IPS DF 19.7 (cell line): ENCODE measurements at places on chromosomes 1 and 21.

- DNase-seq, result no peak
Measured at GRCh38 chr1:245609354-245610150, 454.8 kb downstream of the KIF26B start.

DNA sequence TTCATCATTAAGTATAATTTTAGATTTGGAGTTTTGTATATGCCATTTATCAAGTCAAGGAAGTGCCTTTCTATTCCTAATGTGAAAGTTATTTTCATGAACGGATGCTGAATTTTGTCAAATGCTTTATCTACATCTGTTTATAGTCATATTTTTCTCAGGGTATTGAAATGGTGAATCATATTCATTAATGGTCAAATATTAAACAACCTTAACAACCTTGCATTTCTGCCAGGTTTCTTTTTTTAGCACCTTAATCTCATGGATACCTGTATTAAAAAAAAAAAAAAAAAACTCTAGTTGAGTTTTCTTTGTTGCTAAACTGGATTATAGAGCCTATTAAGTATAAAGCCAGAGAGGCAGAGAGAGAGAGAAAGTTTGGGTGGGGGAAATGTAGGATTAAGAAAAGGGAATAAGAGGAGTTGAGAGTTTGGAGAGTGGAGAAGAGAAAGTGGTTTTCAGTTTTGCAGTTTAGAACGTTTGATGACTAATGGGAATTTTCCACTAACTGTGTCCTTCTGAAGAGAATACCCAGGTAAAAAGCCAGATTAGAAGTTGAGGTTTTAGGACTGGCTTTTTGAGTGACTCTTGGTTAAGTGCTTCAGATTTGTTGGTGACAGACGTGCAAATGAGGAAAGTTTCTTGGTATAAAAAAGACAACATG is 305.0 kb downstream of the HLX start:
- no peak for DNase-seq

DNA sequence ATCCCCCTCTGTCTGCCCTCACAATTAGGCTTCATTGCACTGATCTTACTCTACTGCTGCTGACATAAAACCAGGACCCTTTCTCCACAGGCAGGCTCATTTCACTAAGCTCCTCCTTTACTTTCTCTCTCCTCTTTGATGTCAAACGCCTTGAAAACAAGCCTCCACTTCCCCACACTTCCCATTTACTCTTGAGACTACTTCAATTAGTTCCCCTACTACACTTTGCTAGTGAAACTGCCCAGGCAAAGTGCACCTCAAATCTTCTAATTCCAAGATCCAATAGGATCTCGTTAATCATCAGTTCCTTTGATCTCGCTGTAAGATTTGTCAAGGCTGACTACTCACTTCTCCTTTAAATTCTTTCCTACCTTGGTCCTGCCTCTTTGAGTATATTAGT is 5.9 kb upstream of the CDC20 start:
- no peak for DNase-seq

DNA sequence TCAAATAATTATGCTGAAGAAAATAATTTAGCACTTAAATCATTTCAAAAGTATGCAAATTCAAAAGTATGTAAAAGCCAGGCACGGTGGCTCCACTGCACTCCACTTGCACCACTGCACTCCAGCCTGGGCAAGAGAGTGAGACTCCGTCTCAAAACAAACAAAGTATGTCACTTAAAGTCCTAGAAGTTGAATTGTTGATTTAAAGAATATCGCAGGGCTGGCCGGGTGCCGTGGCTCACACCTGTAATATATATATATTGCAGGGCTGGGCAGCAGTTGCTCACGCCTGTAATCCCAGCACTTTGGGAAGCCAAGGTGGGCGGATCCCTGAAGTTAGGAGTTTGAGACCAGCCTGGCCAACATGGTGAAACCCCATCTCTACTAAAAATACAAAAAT is 8.8 kb upstream of the SETDB1 start:
- no peak for DNase-seq

- DNase-seq, result no peak
Measured at GRCh38 chr1:163047951-163048659, 21.1 kb upstream of the RGS4 start.

- no peak for DNase-seq
Measured at GRCh38 chr1:11697188-11697892, 5.8 kb downstream of the DRAXIN start.

- no peak for DNase-seq
Measured at GRCh38 chr1:85495556-85495955, 30.6 kb upstream of the DDAH1 start.

GRCh38 chr1:228852024-228852423 is 116.7 kb downstream of the RHOU start:
- DNase-seq, result no peak

GRCh38 chr1:198890214-198890930 is 251.5 kb downstream of the PTPRC start:
- no peak for DNase-seq

GRCh38 chr1:84763912-84764680 is 73.8 kb upstream of the SSX2IP start:
- no peak for DNase-seq

GRCh38 chr1:108054396-108054795 is 89.4 kb upstream of the VAV3 start:
- no peak for DNase-seq

DNA sequence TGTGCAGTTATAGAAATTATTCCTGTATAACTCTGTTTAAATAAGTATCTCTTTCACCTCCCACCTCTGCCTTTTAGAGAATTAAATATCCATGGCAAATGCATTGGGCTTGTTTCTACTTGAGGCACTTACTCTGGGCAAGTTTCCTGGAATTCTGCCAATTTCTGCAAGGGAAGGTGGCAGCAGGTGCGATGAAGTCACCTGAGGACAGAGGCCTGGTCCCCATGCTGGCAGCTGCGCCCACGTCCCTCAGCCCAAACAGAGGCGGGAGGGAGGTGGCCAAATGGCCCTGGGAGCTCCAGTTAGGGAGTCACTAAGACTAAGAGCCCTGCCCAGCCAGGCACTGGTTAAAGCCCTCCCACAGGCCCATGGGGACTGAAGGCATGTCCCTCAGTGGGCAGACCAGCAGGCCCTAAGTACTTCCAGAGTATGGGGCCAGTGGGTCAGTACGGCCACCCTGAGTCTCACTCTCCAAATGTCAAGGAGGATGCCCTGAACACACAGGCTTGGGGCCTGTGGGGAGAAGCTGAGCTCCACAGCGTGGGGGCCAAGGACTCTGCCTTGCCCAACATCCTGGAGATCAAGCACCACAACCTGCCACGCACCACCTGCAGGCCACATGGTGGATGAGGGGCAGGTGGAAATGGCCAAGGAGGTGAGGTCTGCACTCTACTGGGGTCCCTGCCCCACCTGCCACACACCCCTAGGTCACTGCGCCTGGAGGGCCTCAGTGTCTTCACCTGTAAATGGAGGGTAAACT is 19.4 kb downstream of the ACOT7 start:
- no peak for DNase-seq

DNA sequence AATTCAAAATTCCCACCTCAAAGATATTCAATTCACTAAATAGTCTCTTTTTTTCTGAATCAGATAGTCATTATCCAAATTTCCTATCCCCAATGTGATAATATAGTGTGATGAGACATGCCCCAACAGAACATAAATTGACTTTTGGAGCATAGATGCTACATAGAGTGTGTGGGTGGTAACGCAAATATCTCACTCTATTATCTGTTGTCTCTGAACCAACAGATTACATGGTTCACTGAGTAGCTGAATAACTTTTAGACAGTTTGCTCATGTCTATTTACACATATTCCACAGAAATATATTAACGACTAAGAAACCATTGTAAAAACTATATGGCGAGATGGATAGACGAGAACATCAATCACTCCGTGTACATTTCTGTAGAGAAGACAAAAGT is 209.9 kb downstream of the BARHL2 start:
- no peak for DNase-seq

GRCh38 chr1:15456313-15456954 is at the start of gene CELA2A:
Gene CELA2A (plus strand): TSS chr1:15456732. CDS start chr1:15456754, 22 bp downstream.
- no peak for DNase-seq

DNA sequence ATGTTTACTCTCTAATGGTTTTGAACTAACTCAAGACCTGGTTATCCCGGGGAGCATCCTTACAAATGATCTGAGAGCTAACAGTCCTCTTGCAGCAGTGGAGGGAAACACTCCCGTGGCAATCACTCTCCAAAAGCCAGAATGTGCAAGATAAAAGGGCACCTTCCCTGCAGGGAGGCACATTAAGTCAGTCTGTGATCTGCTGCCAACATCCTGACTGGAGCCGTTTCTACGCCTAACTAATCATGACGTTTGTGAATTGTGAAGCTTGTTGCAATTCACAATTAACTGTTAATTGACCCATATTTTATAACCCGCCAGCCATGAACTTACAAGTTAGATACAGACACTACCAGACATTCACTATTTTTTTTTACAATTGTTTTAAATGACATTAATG is 52.1 kb upstream of the LGALS8 start:
- no peak for DNase-seq

GRCh38 chr1:160876311-160876710 is 8.7 kb downstream of the ITLN1 start:
- no peak for DNase-seq

DNA sequence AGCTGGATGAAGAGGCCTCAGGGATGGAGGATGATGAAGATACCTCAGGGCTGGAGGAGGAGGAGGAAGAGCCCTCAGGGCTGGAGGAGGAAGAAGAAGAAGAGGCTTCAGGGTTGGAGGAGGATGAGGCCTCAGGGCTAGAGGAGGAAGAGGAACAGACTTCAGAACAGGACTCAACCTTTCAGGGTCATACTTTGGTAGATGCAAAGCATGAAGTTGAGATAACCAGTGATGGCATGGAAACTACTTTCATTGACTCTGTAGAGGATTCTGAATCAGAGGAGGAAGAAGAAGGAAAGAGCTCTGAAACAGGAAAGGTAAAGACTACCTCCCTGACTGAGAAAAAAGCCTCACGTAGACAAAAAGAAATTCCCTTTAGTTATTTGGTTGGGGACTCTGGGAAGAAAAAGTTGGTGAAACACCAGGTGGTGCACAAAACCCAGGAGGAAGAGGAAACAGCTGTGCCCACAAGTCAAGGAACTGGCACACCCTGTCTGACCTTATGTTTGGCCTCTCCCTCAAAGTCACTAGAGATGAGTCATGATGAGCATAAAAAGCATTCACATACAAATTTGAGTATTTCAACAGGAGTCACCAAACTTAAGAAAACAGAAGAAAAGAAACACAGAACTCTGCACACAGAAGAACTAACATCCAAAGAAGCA is 15.4 kb downstream of the L1TD1 start:
- no peak for DNase-seq

DNA sequence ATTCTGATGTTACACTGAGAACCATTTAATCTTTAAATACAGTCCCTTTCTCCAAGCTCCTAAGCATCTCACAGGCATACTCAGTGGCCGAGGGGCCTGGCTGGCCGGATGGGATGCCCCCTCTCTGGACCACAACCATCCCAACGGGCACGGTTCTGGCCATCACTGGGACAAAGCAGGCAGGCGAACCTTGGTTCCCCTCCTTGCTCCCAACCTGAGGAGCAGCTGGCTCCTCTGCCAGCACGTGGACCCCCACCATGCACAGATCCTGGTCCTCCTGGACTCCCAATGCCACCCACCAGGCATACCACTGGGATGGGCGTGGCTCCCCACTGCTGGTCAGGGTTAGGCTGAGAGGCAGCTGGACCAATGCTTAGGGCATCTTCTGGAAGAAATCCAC is 19.8 kb upstream of the PRDM16 start:
- no peak for DNase-seq

DNA sequence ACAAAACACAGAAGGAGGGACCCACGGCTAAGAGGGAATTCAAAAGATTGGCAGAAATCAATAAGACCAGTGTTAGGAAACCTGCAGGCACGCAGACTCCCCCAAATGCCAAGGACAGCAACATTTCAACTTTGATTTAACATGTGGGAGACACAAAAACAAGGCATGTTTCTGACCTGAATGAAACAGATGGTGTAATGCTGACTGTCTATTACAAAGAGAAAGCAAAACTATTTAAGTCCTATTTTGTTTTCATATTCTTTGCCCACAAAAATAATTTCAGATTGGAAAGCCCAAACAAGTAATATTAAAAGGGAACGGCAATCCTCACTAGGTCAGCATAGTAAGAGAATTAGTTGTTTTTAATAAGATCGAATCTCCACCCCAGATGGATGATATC is 107.9 kb downstream of the S1PR1 start:
- no peak for DNase-seq

DNA sequence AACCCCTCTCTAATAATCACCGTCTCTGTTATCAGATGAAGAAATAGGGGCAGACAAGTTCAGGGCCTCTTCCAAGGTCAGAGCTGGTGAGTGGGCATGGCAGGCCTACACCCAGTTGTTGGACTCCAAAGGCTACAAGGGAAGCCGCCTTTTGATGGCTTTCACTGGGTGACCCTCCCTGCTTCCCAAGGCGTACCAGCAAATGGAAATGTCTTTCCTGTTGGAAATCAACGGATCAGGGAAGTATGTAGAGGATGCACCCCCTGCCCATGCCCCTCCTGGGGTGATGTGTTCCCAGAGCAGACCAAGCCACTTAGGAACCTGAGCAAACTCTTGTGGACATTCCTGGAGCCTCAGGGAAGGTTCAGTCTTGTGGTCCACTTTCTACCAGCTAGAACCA is 47.4 kb downstream of the LGR6 start:
- no peak for DNase-seq

- DNase-seq, result no peak
Measured at GRCh38 chr1:247646867-247647266, 32.7 kb downstream of the OR13G1 start.

GRCh38 chr1:112256411-112256810 is 139.6 kb upstream of the CTTNBP2NL start:
- DNase-seq, result no peak

- no peak for DNase-seq
Measured at GRCh38 chr1:156862997-156863599, 2.4 kb downstream of the NTRK1 start.

GRCh38 chr21:39137248-39138178 is 45.7 kb downstream of the PSMG1 start:
- DNase-seq, result no peak

- DNase-seq, result no peak
Measured at GRCh38 chr1:6012529-6013318, 20.5 kb upstream of the NPHP4 start.

GRCh38 chr1:230883967-230884366 is 15.6 kb upstream of the C1orf198 start:
- DNase-seq, result no peak

- no peak for DNase-seq
Measured at GRCh38 chr1:84972377-84972987, 24.4 kb downstream of the MCOLN2 start.

DNA sequence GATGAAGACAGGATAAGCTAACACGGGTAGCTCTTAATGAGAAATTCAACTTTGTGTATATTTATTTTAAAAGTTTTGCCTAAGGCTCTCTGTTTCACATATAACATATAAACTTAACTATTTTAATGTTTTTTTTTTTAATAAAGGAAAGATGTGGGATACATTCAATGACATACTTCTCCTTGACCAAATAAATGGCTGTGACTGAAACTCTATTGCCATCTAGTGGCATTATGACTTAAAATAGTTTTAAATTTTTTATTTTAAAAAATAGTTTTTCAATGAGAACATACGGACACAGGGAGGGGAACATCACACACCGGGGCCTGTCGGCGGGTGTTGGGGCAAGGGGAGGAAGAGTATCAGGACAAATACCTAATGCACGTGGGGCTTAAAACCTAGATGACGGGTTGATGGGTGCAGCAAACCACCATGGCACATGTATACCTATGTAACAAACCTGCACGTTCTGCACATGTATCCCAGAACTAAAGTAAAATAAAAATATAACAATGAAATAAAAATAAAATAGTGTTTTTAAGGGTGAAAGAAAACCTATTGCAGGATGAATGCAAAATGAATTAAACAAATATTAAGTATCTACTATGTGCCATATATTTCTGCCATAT is 83.4 kb downstream of the LYST start:
- DNase-seq, result no peak
